CD4-positive, alpha-beta T cell treated with Interleukin-12 subunit alpha and Interleukin-12 subunit beta, for 1 hour (primary cell): ENCODE measurements at places on chromosomes 5 and 9.
A peak's percentile ranks its signal among the peaks of the same experiment; 100 is the strongest.

- peak; percentile 8 for DNase-seq
Measured at GRCh38 chr9:15873573-15874177, 320.8 kb downstream of the CCDC171 start.

DNA sequence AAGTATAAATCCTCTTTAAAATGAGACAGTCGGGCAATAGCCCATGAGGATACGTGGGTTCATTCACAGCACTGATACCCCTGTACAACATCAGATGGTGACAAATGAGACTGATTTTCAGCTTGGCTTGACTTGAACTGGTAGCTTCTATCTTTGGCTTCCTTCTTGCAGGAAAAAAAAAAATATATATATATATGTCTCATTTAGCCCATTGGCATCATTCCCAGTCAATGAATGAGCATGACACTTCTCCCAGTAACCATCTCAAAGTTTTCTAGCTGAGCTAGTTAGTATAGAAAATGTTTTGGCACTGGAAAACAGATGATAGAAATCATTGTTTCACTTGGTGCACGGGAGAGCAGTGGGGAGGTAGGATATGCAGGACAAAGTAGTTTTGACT lies 222.5 kb upstream of the TAS2R1 start:
- no peak for DNase-seq

GRCh38 chr5:168676501-168676900 lies 97.3 kb upstream of the PANK3 start:
- DNase-seq = no peak

GRCh38 chr5:80755626-80756025 lies 100.8 kb upstream of the DHFR start:
- DNase-seq = peak; percentile 68

GRCh38 chr9:133139246-133140173 lies 18.5 kb upstream of the RALGDS start:
- DNase-seq = no peak

- DNase-seq = peak; percentile 36
Measured at GRCh38 chr5:150129813-150130492, 25.7 kb downstream of the PDGFRB start.

DNA sequence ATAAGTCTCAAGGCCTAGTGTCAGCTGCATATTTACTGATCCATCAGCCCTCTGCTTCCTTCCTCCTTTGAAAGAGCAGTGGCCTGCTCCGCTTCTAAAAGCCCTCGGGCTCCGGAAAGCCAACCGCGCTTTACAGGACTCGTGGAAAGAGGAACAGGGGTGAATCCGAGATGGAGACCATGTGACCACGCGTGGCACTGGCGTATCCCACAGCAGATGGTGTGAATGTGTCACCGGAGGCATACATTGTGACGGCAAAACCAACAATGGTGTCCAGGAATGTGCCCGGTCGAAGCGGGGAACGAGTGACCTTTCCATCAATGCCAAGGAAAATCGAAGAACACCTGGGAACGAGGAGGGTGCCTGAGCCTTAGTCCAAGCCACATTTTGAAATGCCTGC lies 484.6 kb downstream of the SPATA31A7 start:
- DNase-seq = no peak

DNA sequence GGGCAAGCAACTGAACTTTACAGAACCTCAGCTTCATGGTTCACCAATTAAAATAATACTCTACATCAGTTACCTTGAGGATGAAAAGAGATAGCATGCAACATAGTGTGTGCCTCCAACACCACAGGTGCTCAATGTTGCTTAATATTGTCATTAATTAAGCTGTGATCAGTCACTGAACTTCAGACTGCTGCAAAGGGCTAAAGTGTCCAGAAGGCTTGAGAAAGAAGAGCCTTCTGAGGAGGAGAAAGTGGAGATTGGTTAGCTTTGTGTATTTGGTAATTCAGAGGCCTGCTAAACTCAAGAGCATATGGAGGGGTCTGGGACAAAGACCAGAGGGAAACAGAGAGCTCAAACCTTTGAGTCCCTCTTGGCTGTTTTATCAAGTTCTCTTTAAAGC lies 66.3 kb upstream of the SELENOP start:
- no peak for DNase-seq

DNA sequence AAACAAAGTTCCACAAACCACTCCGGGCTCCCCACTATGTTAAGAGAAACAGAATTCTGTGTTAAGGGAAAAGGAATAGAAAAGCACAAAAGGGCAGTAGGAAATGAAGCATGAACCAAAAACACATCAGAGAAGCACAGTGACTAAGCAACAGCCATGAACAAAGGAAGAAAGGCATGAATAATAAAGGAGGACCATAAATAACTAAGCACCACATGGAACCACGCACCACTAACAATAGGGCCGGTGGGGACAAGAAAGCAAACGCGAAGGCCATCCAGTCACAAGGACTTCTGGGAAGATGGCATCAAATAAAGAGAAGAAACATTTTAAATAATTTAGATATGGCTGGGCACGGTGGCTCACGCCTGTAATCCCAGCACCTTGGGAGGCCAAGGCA lies 18.0 kb downstream of the PRUNE2 start:
- no peak for DNase-seq

- DNase-seq = no peak
Measured at GRCh38 chr9:19231904-19232822, 1.7 kb downstream of the DENND4C start.

DNA sequence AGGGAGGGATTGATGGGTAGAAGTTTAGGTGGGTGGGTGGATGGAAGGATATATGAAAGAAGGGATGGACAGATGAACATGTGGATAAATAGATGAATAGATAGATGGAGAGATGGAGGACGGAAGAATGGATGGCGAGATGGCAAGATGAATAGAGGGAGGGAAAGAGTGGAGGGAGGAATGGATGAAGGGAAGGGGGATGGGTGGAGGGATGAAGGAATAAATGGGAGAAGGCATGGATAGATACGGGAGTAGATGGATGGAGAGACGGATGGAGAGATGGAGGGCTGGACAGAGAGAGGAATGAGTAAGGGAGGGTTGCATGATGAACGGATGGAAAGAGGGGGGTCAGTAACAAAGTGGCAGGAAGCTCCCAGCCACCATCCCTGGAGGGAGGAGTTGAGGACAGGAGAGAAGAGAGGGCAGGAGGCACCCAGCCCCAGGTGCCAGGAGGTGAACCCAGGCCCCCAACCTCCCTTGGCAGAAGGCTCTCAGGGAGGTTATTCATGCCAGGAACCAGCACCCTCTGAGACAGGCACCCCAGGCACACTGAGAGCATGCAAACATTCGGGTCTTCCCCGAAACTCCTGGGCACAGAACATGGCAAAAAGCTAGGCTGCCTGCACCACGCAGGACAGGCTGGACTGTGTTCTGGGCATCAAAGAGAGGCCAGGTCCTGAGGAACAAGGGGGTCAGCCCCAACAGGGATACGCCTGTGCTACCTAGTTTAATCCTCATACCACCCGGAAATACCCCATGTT lies 9.1 kb downstream of the SARDH start:
- DNase-seq = no peak
